ENCODE measurements at places on chromosomes 5 and 9.

GRCh38 chr9:92499701-92500100, 17.4 kb upstream of the ASPN start:
- DNase-seq = no peak

DNA sequence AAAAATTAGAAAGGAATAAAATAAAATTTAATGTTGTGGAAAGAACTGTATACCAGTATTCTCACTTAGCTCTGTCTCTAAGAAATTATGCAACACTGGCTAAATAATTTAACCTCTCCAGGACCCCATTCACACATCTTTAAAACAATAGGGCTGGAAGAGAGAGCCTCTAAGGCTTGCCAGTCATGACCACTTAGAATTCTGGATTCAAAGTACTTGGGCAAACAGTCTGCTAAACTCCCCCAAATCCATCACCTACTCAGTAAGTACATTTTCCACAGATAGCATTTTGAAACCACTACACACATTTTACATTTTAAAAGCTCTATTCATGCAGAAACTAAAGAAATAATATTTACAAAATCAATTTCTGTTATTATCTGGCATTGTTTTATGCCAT, 291.7 kb downstream of the TMEM167A start:
- DNase-seq = no peak

- DNase-seq = no peak
These were observed 90.8 kb downstream of the PLPPR1 start for GRCh38 chr9:101119206-101119819.

GRCh38 chr5:122076669-122077365, 1.2 kb downstream of the LOX start:
- DNase-seq = no peak

DNA sequence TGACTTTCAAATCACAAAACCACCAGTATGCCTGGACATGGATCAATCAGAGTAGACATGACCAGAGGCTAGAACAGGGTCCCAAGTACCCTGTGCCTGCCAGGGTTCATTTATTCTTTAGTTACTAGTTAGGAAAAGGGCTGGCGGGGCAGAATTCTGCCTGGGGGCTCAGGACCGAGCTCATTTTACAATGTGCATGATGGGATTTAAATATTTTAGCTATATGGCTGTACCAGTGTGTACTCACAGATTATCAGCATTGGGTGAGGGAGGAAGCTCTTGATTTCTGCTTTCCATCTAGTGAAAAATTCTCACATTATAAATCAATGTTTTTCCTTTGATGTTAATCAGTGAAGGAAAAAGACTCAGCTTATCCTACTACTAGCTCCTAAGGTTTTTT, 1511.1 kb downstream of the EFNA5 start:
- DNase-seq = no peak

DNA sequence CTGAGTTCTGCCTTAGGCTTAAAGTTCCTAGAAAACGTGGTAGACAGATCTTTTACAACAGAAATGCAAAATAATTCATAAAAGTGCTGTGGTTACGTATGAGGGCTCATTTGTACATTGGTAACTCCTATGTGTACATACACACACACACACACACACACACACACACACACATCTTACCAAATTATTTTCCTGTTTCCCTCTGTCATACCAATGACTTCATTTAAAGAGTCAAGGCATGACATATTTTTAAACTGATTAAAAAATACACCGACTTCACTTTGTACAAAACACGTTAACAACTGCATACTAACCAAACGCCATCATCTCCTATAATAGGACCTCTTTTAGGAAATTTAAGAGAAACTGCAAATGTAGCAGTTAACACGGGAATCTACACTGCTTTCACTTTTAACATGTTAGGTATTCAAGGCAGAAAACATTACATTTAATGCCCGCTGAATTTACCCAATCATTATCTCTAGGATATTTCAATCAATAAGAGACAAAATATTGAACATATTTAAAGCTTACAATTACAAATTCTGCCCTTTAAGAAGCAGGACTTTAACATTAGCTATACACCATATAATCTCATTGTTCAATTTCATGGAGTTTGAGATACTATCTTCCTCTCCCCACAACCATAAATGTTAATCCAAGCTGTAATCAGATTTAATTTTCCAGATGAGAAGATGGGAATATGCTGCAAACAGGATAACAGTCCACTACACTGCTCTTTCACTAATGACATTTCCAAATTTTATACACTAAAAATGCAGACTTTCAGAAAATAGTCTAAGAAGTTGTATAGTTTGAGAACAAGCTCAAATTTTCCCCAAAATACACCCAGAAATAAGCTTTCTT, 133.1 kb downstream of the DENND1A start:
- no peak for DNase-seq

DNA sequence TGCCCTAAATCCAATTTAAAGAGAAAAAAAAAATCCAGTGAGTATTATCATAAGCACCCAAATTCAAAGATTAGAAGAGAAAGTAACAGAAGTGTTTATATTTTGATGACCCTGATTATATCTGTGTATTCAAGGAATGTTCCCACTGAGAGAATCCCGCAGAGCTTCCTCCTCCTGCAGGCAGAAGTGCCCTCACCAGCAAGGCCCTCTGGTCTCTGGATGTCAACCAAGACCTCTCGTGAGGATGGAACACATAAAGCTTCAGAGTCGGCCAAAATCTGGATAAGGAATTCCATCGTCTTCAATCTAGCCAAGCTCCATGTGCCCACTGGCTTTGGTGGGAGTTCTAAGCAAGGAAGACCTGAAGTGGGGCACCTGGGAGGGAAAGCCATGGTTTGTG, 18.1 kb downstream of the PTCH1 start:
- no peak for DNase-seq

DNA sequence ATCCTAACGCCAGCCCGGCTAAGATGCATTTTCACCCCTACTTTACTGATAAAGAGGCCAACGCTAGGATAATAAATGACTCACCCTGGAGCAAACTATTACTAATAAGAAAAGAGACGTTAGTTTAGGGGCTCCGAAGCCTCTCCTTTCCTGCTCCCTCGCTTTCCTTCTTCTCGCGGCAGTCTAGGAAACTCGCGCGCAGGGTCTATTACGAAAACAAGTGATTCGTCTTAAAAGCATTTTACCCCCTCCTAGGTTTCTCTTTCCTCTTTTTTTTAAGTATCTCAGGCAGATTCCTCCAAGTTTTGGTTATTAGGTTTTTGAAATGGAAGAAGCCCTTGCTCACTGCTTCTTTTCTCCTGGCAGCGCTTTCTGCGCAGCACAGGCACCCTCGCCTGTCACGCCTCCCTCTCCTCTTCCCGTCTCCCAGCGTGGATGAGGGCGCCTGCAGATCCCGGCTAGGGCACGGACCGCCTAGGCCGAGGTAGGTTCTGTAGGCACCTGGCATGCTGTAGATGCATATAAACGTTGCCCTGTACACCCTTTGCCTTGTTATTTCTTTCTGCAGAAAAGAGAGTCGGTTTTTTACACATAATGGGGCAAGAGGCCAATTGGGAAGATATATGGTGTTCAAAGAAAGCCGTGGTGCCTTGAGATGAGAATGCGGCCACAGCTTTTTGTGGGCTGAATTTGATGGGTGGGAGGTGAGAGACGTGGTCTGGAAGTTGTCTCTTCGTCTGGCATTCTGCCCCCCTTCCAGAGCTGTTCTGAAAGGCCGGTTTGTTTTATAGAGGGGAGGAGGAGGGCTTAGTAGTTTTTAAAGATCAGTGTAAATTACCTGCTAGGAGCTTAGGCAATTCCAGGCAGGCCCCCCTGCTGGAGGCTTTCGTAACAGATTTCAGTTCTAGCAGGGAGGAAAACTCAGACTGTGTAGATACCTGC, 983 bp downstream of the GCNT1 start:
- no peak for DNase-seq

- no peak for DNase-seq
These were observed 21.3 kb downstream of the OR2V2 start for GRCh38 chr5:181168595-181169118.

- DNase-seq = no peak
These were observed 125.4 kb downstream of the PTTG1 start for GRCh38 chr5:160547061-160547460.

GRCh38 chr5:76386360-76386759, 16.7 kb upstream of the IQGAP2 start:
- no peak for DNase-seq

DNA sequence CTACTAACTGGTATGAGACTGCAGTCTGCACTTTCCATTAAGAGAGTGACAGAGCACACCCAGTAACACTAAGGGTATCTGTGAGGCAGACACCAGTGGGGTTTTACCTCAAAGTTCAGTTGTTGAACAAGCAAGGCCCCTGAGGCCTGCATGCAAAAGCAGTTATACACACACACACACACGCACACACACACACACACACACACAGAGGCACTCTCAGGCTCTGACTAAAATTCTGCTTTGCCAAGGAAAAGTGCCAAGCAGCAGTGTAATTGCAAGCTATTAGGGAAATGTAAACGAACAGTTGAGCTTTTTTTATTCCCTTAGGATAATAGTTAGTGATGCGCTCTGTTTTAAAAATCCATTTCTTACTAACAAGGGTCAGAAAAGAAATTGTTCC, 377.1 kb downstream of the SPOCK1 start:
- no peak for DNase-seq

DNA sequence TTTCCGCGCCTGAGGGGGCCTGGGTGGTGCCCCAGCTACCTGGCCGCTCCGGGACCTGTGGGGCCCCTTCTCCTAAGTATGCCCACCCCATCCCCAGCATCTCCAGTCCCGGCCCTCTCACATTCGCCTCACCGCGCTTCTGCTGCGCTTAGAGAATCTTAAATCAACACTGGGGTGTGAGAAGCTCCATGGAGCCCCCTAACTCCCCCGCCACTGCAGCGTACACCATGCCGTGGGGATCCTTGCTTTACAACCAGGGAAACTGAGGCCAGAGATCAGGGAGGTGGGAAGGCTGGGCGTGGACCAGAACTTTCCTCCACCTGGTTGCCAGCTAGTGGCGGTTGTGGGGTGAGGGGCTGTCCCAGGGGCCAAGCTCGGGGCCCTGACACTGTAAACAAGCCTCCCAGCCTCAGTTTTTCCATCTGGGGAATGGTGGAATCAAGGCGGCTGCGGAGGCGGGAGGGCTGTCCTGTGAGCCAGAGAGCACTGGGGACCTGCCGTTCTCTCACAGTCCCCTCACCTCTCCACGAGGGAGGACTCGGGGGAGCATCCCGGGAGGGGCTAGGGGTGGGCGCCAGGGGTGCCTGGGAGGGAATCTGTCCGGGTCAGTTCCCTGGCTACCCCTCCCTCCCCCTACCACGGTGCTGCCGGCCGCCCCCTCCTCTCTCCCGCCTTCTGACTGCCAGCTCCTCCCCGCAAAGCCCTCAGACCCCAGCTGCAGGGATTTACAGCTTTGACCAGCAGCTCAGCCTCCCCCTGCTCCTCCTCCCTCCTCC, 161.2 kb downstream of the C9orf50 start:
- no peak for DNase-seq

DNA sequence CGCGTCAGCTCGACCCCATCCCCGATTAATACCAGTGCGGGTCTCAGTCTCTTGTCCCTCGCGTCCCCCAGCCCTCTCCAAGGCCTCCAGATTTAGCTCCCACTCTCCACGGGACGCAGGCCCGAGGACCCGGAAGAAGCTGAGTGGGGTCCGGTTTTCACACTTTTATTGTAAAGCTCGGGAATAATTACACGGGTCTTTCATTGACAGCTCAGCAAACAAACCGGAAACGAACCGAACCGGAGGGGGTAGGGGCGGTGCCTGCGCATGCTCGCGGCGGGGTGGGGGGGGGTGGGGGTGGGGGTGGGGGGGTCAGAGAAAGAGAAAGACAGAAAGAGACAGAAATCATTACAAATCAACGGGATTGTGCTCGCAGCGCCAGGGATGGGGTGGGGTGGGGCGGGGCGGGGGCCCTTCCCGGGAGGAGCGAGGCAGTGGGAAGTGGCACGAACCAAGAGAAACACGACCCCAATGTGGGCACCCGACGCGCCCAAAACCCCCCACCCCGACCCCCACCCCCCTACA, 27.9 kb downstream of the PCDH1 start:
- DNase-seq = no peak

GRCh38 chr9:13281356-13282016, 2.0 kb upstream of the MPDZ start:
- no peak for DNase-seq

DNA sequence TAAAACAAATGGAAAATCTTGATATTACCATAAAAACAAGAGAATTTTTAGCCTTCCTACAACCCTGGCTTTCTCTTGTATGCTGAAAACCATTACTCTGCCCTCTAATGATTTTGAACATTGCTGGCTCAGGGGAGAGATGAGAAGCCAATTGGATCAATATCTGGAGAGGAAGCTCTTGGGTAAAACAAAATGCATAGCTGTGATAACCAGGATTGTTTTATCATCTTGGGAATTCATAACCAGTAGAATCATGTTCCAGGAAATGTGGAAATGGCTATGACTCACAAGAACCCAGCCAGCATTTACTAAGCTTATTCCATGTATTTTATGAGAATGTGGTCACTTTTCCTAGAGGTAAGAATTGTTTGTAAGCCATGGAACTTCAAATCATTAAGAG, 51.1 kb upstream of the CTNND2 start:
- no peak for DNase-seq

- no peak for DNase-seq
These were observed 647.7 kb upstream of the ITGA1 start for GRCh38 chr5:52139888-52140615.

GRCh38 chr5:87231037-87231808, 36.5 kb upstream of the RASA1 start:
- no peak for DNase-seq

DNA sequence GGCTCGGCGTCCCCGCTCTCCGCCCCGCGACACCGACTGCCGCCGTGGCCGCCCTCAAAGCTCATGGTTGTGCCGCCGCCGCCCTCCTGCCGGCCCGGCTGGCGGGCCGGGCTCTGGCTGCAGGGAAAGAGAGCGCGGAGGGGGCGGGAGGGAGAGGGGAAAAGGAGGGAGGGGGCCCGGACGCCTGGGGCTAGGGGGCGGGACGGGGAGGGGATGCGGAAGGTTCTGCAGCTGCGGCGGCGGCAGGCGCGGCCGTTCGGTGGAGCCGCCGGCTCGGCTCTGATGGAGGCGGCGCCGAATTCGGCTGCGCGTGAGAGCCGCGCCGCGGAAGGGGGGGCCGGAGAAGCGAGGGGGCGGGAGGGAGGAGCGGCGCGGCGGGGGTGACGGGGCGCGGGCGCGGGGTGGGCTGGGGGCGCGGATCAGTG, at the start of gene MARCHF11:
Gene MARCHF11, minus strand, starts transcription at position 281 of the 425 bp plus-strand sequence. Its CDS starts 216 bp downstream, at position 65.
- DNase-seq = no peak

DNA sequence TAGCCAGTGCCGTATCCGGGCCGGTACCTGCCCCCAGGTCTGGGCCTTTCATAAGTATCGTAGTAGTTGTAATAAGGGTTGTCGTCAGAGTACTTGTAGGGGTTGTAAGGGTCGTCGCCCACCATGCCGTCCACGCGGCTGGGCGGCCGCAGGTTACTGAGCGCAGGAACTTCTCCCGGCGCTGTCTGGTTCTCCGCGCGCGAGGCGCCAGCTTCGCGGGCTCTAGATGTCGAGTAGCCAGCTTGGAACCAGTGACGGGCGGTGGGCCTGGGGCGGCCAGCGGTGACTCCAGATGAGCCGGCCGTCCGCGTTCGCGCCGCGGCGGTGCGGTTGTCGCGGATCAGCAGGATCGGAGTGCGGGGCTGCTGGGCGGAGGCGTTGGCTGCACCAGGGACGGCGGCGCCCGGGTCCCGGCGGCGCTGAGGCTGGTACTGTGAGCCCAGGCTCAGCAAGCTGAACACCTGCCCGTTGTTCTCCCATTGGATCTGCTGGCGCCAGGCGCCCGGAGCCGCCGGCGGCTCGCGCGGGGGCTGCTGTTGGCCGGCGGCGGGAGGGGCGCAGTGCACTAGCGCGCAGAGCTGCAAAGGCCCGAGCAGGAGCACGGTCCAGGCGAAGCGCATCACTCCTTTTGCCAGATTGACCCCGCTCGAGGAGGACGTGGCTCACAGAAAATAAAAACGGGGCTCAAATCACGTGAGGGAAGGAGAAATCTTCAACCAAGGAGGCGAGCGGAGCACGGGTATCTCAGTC, 518 bp downstream of the LOX start:
- DNase-seq = no peak

GRCh38 chr5:175551266-175551665, 72.9 kb downstream of the SFXN1 start:
- no peak for DNase-seq

Measured in HFF-Myc (cell line).